CD4-positive, alpha-beta T cell treated with Interleukin-17A for 1 hour (primary cell): ENCODE measurements at places on chromosomes 13 and 19.

GRCh38 chr13:44815623-44816022, 173.6 kb downstream of the NUFIP1 start:
- DNase-seq: no peak

DNA sequence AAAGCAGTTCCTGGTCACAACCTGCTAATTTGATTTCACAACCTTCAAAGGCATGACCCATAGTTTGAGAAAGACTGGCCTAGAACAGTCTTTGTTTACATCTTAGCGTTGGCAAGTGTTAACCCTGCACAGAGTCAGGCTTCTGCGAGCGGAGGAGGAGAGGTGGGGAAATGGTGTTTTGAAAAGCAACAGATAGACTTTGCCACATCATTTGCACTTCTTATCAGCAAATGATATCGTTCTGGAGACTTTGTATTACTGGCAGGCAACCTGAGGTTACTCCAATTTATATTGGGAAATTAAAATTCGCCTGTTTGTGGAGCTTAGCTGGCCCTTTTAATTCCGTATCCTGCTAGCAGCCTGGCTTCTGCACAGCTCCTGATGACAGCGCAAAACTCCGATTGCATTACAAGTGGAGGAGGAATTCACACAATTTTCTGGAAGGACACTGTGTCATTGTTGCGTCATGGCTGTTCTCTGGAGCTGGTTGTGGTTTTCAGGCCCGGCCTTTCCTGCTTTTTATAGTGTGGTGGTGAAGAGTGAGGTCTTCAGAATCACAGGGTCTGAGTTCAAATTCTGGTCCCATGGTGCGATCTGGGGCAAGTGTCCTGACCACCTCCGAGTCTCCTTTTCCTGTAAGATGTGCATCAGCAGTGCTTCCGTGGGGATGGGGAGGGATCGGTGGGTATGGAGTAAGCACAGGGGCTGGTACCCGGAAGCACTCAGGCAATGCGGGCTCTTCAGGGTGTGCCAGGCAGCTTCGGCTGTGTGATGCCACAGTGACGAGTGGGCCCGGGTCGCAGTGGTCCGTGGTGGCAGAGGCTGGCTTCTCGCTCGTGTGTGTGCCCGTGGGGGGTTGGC, 49.1 kb upstream of the EHD2 start:
- no peak for DNase-seq

DNA sequence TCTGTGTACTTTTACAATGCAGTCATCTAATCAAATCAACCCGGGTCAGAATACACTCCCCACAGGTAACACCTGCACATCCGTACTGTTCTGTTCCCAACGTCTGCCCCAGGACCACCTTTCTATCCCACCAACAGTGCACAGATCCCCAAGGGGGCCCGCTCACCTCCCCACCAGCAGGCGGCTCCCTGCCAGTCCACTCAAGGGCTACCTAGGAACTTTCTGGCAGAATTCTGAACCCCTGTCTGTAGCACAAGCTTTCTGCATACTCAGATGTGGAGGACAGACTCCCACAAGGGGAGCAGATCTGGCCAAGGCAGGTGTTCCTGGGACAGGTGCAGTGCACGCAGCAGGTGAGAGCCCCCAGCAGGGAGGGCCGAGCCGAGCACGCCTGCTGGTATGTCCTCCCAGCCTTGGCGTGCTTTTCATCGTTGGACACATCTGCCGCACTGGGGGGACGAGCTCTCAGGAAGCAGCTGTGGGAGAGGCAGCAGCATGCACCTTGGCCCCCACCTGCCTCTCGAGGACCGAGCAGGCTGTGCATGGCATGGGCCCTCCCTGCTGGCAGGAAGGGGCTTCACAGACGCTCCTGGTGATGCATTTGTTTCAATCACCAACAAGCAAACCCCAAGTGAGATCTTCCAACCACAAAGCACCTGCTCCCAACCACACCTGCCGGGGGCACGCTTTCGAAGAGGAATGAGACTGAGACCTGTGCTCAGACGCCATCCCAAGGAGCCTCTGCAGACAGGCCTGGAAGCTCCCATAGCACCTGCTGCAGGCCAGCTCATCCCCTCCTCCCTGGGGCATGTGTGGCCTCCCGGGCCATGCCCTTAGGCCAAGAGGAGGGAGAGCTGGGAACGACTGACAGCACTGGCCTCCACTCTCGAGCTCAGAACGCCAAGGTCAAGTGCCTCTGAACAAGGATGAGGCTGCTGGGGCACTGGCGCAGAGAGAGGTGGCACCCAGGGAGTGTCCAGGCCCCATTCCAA, 35.9 kb downstream of the RAB20 start:
- DNase-seq: no peak

DNA sequence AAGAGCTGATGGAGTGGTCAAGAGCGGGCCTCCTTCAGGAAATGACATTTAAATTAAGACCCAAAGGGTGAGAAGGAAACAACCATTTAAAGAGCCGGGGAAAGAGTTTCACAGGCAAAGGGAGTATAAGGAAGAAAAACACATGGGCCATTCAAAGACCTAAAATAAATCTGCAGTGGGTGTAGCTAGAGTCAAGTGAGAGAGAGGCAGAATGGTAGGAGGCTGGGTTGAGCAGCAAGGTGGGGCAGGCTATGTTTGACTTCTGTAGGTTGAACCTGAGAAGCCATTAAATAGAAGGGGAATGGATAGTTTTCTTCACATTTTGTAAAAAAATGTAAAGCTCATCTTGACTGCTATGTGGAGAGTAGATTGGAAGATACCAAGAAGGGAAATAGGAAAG, 183.8 kb downstream of the LACC1 start:
- no peak for DNase-seq

DNA sequence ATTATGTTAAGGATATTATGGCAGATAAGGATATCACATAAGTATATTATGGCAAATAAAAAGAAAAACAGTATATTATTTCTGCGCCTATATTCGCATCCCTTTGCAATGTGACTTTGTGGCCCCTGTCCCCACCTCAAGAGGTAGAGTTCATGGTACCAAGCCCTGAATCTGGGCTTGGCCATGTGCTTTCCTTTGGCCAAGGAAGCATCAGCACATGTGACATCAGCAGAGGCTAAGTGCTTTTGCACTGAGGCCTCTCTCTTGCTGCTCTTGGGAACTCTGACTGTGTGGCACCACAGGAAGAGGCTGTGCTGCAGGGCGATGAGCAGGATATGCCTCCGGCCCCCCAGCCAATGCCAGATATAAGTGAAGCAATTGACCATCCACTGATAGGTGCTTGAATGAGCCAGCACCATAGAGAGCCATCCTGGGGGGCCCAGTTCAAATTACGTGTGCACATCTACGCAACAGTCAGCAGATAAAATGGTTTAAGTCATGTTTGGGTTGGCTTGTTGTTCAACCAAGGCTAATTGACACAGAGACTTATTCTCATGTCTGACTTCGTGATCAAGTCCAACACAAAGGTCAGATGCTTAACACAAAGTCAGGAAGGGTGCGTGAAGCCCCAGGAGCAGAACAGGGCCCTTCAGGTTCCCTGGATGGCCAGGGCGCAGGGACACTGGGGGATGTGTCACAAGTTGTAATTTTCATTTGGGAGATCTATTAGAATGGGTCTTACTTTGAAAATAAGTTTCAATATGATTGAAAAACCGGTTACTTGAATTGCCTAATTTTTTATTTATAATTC, 173.3 kb downstream of the COL4A1 start:
- no peak for DNase-seq

- no peak for DNase-seq
Observed at GRCh38 chr13:74444161-74444571, 310.0 kb upstream of the KLF12 start.

- peak; percentile 30 for DNase-seq
Observed at GRCh38 chr13:42047561-42048341, 697 bp upstream of the DGKH start.

DNA sequence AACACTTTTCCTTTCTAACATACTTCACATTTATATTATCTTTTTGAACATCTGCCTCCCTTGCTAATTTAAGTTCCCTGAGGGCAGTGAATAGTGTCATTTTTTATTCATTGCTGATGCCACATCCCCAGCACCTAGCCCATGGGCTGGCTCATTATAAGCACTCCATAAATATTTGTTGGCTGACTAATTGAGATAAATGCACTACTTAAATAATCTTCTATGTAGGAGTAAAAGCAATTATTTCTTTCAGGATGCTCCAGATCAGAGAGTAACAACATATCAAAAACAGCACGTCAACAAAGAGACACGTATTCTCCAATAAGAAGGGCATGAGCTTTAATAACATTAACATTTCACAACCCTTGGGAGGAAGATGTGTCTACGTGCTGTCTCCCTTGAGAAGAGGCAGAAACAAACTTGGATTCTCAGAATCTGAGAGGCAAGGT, 228.2 kb downstream of the LHFPL6 start:
- DNase-seq: no peak

DNA sequence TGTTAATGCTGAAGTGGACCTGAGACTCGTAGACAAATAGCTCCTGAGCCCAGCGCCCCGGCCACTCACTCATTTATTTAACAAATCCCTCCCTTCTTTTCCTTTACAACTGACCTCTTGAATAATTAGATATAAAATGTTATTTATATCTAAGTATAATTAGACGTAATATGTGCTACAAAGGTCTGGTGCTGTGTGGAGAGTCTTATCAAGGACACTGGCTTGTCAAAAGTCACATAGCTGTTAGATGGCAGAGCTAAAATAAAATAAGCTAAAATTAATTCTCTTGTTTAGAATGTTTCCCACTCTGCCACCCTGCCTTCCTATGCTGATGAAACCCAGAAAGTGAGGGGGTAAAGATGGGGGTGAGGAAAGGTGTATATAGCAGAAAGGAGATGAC, 73.0 kb upstream of the FAM216B start:
- no peak for DNase-seq

DNA sequence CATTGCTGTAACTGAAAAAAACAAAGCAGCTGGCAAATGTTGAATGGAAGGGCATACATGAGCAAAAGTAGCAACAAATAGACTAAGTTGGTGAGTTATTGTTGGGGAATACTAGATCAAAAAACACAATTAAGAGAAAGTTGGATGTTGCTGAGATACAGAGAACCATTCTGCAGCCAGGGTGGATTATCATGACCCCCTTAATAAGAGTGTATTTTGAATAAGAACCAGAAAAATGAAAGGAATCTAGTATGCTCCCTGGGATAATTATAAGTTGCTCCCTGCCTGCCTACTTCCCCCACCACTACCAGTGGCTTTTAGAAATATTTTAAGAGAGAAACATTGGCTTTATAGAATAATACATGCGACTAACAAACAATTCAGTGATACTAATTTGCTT, 14.5 kb upstream of the TRPC4 start:
- DNase-seq: no peak

DNA sequence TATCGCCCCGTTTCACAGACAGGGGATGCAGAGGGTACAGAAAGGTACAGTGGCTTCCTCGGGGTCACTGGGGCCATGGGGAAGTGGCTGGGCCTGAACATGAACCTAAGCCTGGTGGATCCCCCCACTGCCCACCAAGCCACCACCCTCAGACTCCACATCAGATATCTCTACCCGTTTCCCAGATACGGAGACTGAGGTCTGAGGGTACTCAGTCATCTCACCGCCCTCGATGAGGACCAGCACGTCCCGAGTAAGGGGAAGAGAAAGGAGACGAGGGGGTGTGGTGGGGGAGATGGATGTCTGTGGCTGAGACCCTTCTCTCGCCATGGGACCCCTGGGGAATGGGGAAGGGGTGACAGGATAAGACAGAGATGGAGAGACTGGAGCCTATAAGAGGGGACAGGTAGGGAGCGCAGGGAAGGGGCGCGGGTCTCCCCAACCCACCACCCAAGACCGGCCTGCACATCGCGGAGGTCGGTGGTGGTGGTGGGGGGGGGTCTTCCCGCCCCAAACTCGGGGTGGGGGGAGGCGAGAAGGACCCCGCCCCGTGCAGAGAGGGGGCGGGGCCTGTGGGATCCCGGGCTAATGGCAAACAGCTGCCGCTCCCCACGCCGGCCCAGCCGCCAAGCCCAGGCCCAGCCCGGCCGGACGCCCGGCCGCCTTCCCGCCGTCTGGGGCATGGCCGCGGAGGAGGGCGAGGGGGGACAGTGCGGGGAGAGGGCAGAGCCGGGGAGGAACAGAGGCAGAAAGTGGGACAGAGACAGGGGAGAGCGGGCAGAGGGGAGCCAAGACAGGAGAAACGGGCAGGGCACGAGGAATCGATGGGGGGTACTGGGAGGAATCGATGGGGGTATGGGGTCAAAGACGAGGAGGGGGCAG, 698 bp downstream of the KANK2 start:
- no peak for DNase-seq

DNA sequence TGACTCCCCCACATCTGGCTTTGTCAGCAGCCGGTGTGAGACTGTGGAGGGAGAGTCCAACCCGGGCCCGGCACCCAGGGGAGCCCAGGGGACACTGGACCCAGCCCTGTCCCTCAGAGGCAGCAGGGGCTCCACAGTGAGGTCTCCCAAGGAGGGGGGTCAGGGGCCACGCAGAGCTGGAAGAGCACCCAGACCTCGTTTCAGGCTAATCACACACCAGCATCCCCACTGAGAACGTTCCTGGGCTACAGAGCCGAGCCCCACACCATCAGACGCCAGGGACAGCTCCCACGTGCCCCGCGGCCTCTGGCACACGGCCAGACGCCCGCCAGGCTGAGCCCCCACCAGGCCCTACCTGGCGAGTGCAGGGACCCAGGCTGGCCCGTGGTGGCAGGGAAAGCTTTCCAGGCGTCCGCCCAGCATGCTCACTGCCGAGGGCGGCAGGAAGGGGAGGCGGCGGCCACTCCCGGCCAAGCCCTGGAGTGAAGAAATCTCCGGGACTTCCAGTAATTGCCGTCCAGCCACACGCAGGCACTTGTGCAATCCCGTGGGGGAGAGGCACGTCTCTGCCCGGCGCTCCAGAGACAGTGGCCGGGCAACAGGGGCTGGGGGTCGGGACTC, 19.2 kb downstream of the SBNO2 start:
- DNase-seq: no peak

DNA sequence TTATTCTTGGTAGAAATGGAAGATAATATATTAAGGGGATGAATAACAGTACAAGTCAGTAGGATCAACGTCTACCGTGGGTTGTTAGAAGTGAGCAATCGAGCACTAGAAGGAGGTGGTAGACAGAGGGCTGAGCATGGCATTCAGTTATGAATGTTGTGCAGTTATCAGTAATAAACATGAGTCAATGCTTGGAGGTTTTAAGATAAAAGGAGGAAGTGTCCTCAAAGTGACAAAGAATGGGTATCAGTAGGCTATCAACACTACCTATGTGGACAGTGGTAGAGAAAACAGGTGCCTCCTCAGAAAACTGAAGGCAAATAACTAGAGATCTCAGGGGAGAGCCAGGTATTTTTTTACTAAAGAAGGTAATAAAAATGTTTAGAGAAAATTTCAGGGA, 1607.0 kb downstream of the PCDH9 start:
- no peak for DNase-seq
